ENCODE measurements at places on chromosomes 16 and 17.
A peak's percentile ranks its signal among the peaks of the same experiment; 100 is the strongest.

DNA sequence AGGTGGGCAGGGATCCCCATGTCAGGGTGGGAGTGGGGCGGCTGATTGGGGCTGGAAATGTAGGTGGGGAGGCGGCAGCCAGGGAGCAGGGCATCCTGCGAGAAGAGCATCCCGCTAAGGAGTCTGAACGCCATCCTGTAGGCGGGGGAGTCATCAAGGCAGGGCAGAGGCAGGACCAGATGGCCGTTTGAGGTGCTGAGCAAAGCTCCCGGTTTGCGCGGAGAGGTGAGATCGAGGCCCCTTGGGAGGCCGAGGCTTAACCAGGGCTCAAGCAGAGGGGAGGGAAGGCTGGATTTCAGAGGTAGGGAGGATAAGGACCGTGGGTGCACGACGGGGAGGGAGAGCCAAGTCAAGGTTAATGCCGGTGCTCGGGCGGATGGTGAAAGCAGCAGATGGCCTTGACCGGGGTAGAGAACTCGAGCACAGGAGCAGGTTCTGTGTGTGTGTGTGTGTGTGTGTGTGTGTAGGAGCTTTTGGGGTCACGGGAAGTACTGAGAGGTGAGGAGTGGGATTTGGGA lies 472 bp upstream of the NME2 start:
- DNase-seq = no peak

DNA sequence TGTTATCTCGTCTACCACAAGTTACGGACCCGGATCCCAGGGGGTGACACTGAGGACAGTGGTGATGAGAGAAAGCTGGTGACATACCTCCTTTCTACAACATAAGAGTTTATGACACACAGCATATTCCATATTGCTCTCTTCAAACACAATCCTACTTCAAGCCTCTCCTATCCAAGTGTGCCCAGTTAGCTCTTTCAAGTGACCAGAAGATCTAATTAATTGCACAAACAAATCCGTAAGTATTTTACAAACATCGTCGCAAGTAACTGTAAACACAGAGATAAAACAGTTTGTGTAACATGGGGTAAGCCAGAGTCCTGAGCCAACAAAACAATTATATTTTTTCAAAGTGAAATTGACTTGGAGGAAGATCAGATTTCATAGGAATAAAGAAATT lies 235.0 kb downstream of the CHD9NB start:
- no peak for DNase-seq

GRCh38 chr17:7748076-7748775 lies 30.7 kb downstream of the DNAH2 start:
- DNase-seq = no peak

DNA sequence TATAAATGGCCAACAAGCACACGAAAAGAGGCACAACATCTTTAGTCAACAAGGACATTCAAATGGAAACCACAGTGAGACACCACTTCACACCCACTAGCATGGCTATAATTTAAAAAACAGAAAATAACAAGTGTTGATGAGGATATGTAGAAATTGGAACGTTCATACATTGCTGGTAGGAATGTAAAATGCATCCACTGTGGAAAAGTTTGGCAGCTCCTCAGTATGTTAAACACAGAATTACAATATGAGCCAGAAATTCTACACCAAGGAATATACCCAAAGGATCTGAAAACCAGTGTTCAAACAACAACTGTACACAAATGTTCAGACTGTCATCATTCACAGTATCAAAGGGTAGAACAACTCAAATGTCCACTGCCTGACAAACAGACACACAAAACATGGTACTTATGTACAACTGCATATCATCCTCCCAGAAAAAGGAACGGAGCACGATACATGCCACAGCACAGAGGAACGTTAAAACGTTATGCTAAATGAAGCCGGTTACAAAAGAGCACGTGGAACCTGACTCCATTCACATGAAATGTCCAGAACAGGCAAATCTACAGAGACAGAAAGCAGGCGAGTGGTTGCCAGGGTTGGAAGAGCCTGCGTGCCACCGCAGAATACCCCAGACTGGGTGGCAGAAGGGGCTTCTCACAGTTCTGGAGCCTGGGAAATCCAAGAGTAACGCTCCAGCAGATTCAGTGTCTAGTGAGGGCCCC lies 32.8 kb upstream of the METRNL start:
- DNase-seq = no peak

GRCh38 chr16:88772871-88773811 lies 11.9 kb downstream of the PIEZO1 start:
- DNase-seq = no peak

GRCh38 chr17:73281928-73282327 lies 20.2 kb upstream of the CPSF4L start:
- DNase-seq = no peak

DNA sequence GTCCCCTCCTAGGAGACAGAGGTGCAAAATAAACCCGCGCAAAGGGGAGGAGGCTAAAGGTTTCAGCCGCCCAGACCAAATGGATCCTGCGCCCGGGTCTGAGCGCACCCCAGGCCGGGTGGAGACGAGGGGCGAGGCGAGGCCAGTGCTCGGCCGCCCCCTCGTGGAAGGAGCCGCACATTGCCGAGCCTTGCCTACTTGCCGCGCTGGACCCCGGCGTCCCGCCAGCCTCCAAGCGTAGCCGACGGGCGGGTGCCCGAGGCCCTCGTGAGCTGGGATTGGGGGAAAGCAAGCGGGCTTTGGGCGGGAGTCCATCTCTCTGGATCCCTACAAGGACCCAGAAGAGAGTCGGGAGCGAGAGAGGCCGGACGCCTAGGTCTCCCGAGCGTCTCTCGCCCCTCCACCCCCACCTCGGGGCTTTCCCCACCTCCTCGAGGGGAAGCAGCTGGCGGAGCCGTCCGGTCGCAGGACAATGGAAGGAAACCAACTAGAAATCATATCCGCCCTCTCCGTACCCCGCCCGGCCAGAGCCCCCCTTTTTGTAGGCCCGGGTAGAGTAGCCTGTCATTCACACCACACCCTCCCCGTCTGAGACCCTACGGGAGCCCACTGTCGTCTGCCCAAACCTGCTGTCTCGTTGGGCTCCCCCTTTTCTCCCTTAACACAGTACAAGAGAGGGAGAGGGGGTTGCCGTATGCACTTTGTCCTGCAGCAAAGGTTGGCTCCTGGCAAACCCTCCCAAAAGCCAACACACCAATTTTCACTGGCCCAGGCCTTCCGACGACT lies 664 bp upstream of the BCL6B start:
- peak; percentile 88 for DNase-seq

DNA sequence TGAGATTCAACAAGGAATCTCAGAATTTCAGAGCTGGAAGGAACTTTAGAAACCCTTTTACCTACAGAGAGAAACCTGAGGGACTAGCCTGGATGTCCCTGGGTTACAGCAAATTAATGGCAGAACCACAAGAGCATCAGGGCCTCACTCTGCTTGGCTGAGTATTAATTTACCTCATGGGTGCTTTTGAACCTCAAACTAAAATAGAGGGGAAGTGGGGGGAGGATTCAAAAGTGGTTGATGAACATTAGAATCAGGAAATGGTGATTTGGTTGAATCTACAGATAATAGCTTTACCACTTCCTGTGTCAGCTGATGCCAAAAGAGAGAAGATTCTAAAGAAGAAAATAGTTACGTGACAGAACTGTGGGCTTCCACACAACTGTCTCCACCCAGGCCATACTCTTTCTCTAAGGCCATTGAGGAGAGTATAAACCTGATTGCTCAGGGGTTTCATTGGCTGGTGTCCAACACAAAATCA lies 11.3 kb upstream of the SKAP1 start:
- peak; percentile 28 for DNase-seq

DNA sequence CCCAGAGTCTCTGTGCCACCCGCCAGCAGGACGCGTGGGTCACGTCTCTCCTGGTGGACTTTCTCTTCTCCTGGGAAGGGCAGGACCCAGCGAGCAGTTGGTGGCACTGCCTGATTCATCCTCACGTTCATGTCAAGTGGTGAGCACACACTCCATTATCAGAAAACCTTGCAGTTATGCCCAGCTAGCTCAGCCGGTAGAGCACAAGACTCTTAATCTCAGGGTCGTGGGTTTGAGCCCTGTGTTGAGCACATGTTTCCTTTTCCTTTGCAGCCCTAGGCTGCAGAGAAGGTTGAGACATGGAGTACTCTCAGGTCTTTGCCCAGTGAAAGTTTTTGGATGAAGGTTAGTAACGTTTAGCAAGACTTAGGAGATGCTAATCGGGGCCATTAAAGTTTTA lies 8.0 kb downstream of the OR1F1 start:
- DNase-seq = no peak

DNA sequence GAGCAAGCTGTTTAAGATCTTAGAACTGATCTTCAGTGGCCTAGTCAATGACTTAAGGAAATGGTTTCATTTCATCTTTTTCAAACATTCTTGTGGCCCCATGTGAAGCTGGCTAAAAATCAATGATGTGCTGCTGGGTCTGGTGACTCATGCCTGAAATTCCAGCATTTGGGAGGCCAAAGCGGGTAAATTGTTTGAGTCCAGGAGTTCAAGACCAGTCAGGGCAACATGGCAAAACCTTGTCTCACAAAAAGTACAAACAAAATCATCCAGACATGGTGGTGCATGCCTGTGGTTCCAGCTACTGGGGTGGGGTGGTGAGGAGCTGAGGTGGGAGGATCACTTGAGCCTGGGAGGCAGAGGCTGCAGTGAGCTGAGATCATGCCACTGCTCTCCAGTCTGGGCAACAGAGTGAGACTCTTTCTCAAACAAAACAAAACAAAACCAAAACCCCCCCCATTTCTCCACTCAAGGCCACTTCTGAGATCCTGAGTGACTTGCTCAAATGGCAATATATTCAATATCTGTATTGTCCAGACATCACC lies 17.4 kb upstream of the COL1A1 start:
- DNase-seq = no peak

DNA sequence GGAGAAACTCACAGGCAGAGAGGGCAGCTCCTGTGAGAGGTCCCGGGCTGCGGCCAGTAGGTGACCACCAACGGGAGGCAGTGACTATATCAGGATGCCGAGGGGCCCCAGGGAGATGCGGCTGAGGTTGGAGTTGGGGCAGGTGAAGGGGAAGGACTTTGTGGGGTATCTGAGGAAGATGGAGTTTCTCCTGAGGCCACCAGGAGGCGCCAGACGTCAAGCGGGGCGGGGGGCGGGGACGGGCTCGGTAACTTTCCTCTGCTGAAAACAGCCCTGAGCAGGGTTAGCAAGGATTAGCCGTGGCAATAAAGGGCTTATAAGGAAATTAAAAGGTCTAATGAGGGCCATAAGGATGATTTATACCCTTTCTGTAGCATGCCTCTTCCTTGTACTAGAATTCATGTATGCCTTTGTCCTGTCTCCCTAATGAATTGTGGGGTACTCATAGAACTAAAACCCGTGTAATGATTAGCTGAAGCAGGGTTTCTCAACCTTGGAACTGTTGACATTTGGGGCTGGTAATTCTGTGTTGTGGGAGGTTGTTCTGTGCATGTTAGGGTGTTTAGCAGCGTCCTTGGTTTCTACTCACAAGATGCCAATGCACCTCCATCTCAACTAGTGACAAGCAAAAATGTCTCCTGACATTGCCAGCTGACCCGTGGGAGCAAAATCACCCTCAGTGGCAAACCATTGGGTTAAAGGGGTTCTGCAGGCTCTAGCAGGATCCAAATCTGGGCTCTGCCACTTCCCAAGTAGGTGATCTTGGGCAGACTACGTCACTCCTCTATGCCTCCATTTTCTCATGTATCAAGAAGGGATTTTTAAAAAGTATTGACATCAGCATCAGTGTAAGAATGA lies 74.8 kb upstream of the GRIN2A start:
- peak; percentile 22 for DNase-seq

GRCh38 chr17:17692353-17693252 lies 11.3 kb downstream of the RAI1 start:
- no peak for DNase-seq

- no peak for DNase-seq
Measured at GRCh38 chr16:72371307-72372086, 199.5 kb upstream of the PMFBP1 start.

GRCh38 chr17:82570277-82570676 lies 50.7 kb downstream of the FOXK2 start:
- DNase-seq = no peak

- no peak for DNase-seq
Measured at GRCh38 chr16:22340945-22341344, 33.5 kb downstream of the CDR2 start.

- DNase-seq = no peak
Measured at GRCh38 chr17:13541032-13541480, 60.7 kb downstream of the HS3ST3A1 start.

DNA sequence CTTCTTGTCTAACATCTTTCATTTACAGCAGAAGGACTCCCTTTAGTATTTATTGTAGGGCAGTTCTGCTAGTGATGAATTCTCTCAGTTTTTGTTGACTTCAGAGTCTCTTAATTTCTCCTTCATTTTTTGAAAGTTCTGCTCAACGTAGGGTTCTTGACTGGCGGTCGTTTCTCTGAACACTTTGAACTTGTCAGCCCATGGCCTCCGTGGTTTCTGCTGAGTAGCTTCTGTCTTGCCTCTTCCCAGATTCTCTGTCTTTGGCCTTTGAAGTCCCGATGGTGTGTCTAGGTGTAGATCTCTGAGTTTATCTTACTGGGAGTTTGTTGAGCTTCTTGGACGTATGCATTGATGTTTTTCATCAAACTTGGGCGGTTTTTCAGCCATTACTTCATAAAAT lies 13.4 kb downstream of the GAA start:
- DNase-seq = no peak

DNA sequence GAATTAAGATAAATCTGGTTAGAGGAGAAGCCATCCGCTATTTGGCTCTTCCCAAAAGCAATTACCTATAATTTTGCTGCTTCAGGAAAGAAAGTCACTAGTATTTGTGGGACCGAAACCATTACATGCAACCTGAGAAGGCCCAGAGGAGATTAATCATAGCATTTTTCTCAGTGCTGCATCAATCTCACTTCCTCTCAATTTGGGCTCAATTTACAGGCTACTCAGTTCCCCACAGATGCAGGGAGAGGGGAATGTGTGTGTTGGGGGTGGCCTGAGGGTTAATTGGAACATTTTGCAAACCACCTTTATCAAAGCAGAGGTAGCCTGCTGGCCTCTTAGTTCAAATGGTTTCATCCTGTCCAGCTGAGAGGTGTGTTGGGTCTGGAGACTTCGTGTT lies 394.7 kb upstream of the ASIC2 start:
- DNase-seq = no peak

- no peak for DNase-seq
Measured at GRCh38 chr16:733382-734207, 6.7 kb downstream of the HAGHL start.

DNA sequence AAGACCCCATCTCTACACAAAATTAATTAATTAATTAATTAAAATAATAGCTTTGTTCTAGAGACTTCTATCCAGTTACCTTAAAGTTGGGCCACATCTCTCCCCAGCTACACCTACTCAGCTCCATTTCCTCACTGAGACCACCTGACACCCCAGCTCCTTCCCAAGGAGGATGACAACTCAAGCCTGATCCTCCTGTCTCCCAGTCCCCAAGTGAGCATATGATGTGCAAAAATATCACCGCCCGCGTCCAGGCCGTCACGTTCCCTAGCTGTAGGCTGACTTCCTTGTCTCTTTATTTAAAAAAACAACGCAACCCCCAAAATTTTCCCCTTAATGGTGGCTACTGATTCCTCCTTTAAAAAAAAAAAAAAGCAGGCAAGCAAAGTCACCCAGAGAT lies 120.2 kb upstream of the RCVRN start:
- no peak for DNase-seq
